ENCODE measurements at places on chromosomes 3 and 15. TPM values are rescaled to one million over a fixed set of nuclear protein-coding genes. Genes with fewer than 3 reads are reported as not detected.

PLXNB1 gene
- 20.2 TPM for polyA plus RNA-seq

C3orf49 gene
- polyA plus RNA-seq, result 0.24 TPM

GANC gene
- polyA plus RNA-seq, result 13.9 TPM

HIGD2B gene
- polyA plus RNA-seq, result not detected

SNX1 gene
- 50.0 TPM for polyA plus RNA-seq

SLC22A13 gene
- 0.20 TPM for polyA plus RNA-seq

CPLX3 gene
- not detected for polyA plus RNA-seq

PARP3 gene
- 6.3 TPM for polyA plus RNA-seq

GOLGA6A gene
- polyA plus RNA-seq, result 0.35 TPM

ACTR8 gene
- polyA plus RNA-seq, result 22.7 TPM

ANXA2 gene
- polyA plus RNA-seq, result 491 TPM

CFAP161 gene
- polyA plus RNA-seq, result 0.60 TPM

SPINT1 gene
- 0.24 TPM for polyA plus RNA-seq

ITIH3 gene
- polyA plus RNA-seq, result 1.1 TPM

DNA sequence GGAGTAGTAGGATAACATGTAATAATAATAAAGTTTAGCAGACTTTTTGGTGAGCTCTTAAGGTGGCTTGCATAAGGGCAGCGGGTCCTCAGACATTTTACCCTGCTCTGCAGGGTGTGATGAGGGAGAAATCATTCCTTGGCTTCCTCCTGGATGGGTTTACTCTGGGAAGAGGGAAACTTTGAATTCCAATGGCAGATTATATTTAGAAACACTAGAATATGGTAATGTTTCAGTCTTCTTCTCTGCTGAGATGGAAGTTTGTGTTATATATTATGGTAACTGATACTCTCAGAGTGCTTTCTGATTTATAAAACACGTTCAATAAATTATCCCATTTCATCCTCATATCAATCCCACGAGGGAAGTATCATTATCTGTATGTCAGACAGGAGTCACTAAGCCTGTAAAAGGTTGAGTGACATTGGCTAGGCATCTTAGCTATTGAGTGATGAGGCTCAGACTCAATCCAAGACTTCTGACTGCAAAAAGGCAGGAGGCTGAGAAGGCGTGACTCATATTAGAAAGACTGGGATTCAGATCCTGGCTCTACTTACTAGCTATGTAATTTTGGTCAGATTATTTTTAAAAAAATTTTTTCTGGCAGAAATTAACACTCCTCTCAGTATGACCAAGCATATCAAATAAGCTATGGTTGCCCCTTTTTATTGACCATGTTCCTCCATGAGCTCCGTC, 19.3 kb downstream of the PDIA5 start:
- no peak for DNase-seq

DNA sequence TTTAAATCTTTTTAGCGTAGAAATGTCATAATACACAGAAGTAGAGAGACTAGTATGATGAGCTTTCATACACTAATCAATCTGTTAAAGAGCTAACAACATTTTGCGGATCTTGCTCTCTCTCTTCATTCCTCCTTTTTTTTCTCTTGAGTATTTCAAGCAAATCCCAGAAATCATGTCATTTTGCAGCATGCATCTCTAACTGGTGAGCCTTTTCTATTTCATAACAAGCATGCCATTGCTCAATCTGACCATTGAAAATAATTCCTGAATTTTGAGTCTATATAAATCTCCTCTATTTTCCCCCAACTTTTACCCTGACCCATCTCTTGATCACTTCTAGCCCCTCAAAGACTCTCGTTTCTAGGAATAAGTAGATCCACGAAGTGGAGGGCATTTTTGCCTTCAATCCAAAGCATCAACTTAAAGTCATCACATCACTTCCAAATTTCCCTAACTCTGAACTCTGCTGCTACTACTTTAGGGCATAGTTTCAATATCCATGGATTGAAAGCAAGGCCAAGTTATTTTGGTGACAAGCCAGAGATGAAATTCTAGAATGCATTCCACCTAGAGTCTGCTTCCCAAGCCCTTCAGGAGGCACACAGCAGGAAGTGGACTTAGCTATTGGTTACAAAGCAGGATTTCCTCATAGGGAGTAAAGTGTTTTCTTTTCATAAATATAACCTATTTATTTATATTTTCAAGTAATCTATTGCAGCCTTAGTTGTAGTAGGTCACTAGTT, 253.5 kb upstream of the ZPLD1 start:
- peak; percentile 27 for DNase-seq

DNA sequence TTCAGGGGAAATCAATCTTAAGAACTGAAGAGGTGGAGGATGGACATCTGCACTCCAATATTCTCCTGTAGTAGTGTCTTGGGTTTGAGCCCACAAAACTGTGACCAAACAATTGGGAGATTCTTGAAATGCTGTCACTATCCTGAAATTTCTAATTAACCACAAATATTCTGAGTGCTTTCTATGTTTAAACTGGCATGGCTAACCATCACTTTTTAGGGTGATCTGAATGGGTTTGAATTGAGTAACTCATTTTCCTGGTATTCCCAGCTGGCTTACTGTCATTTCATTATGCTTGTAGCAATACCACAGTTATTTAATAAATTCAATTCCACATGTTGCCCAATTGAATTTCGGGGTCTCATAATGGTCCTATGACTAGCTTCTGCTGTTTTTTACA, 216.9 kb upstream of the DCBLD2 start:
- DNase-seq, result peak; percentile 59

- DNase-seq, result peak; percentile 57
Observed at GRCh38 chr3:150411546-150411945, 3.4 kb downstream of the TSC22D2 start.

GRCh38 chr3:184275961-184276910, at the start of gene ECE2:
Gene ECE2, plus strand, starts transcription at chr3:184276022. Its CDS starts 132 bp downstream, at chr3:184276154.
- no peak for DNase-seq

GRCh38 chr15:70017801-70018200, 79.9 kb downstream of the TLE3 start:
- DNase-seq, result no peak

GRCh38 chr3:9351709-9352126, 11.1 kb upstream of the THUMPD3 start:
- no peak for DNase-seq

- DNase-seq, result no peak
Observed at GRCh38 chr3:112138219-112138969, 5.3 kb upstream of the GCSAM start.

DNA sequence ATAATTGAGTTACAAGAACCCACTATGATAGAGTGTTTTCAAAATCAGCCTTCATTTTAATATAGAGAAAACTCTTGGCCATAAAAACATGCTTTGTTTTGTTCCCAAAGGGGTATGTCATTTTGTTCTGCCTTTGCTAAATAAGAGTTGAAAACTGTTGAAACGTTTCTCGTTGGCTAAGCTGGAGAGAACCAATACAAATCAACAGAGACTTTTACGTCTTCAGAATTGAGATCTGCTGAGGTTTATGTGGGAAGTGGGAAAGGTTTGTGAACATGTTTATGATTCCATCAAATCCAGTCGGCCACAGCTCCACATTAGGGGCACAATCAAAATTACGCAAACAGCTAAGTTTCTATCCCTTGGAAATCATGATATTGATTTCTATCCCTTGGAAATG, 102.0 kb downstream of the IGF2BP2 start:
- DNase-seq, result no peak

DNA sequence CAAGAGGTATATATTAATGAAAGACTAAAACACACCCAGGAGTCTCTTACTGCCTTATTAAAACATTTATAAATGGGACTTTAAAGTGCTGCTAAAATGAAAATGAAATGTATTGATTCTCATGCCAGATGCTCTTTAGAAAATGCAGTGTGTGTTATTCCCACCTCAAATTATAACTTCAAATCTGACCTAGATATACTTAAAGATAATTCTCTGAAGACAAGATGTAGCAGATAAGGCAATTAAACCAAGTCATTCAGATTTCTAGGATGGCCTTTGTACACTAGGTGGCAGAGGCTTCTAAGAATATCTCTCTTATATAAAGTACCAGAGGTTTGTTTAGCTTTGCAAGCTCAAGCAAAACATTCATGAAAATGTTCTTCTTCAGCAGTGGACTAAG, 26.9 kb upstream of the GOLGA8B start:
- no peak for DNase-seq

DNA sequence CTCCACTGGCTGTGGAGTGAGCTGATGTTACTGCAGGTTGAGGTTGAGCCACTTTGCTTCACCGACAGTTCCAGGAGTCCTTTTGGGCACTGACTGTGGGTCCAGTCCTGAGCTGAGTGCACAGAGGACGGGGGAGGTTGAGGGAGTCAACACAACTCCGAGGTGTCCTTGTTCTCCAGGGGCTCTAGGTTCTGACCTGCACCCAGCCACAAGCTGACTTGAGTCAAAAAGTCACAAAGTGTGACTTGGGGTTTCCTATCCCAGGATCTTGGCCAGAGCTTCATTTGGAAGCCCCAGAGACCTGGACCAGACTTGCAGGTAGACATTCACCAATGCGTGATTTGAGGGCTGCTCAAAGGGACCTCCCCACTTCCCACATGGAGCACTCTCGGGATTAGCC, 95.0 kb downstream of the FAM43A start:
- DNase-seq, result no peak

GRCh38 chr3:138629526-138629925, 21.0 kb downstream of the FAIM start:
- DNase-seq, result no peak

- DNase-seq, result no peak
Observed at GRCh38 chr3:4362523-4362922, 59.4 kb downstream of the SETMAR start.

DNA sequence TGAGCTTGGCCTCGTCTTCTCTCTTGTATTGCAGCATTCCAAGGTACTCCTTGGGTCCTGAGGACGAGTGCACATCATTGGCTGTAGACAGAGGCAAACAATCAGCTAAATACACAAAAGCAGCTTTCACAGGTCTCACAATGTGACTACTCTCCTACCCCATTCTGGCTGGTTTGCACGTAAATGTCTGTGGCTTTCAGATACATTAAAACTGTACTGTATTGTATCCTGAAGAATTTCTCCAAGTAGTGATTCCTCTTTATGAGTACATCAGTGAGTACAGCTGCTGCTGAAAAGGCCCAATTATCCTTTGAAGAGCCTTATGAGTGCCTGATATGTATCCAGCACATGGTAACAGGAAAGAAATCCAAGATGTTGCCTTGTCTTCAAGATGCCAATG, 22.0 kb upstream of the GNB5 start:
- DNase-seq, result no peak

DNA sequence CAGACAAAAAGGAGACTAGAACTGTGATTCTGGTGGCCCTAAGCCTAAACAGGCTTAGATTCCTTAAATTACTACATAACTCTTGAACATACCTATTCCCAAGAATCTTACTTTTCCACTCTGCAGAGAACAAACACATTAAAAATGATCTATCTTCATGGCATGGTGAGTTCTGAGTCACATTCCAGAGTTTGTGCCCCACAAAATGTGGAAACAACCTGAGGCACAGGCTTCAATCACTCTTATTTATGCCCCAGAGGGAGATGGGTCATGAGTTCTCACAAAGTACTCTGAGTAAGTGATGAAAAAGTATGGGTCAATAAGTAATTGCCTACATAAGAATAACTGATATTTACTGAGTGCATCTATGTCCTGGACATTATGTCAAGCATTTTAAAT, 137.5 kb upstream of the SLC2A2 start:
- DNase-seq, result no peak

- DNase-seq, result no peak
Observed at GRCh38 chr15:98676586-98677270, 28.4 kb downstream of the IGF1R start.

DNA sequence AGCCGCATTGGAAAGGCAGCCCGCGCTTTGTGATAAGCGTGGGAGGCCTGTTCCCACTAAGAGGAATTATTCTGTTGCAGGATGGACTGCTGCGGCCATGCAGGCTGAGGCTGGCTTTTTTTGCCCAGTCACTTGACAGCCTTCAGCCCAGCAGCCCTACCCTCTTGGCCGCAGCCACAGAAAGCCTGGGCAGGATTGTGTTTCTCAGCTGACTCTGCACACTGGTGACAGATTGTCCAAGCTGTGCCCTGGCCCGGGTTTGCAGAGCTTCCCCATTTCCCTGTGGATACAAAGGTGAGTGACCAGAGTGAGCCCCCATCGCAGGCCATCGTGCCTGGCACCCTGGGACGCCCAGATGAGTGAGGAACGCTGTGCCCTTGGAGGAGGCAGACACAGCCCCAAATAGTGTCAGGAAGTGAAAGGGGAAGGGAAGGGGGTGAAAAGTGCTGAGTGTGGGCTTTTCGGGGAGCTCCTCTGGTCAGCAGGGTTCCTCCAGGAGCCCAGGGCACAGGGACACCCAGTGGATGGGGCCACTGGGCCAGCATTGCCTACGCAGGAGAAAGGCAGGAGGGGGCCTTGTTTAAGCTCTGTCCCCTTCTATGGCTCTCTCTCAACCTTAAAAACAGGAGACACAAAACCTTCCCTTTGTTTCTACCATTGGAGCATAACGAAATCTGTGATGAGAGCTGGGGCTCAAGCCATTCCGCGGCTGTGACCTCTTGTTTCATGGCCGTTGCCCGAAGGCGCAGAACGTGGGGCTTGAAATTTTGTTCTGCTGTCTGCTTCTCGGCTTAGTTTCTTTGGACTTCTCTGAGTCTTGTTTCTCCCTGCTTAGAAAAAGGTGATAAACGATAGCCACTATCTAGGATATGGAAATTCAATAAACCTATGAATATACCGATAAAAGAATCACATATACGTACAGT, 91.5 kb upstream of the MEF2A start:
- DNase-seq, result peak; percentile 55

DNA sequence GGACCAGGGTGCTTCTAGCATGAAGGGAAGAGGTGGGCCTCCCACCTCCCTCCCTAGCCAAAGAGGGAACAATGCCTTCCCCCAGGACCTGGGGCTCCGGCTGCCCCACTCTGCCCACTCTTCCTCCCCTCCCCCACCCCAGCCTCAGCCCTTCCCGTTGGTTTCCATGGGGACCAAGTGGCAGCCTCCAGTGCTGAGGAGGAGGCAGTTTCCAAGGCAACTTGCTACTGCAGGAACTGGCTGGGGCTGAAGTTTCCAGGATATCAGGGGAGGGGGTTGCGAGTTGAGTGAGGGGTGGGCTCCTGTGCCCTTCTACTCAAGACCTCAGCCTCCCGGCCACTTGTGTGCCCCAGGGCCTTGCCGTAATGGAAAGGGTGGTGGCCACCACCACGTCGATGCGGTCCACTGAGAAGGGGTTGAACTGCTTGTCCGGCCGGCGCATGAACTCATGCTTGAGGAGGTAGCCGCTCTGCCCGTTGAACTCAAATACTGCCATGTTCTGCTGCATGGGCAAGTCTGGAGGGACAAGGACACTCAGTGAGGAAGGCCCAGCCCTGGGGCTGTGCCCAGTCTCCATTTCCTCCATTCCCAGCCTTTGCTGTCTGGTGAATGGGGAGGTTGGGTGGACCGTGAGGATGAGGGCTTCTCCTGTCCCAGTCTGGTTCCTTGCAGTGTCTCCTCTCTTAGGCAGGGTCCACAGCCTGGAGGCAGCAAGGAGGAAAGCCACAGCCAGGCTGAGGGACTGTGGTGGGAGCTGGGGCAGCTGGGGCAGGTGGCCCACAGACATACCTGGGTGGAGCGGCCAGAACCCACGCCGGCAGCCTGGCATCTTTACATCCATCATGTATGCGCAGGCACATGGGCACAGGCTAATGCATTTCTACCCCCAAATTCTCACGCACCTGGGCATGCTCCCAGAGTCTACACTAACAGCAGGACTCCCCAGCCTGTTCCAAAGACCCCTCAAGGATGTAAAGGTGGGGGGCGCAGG, 11.3 kb upstream of the ANKRD63 start:
- DNase-seq, result no peak
